Kidney glomerular epithelial cell (primary cell): ENCODE measurements at places on chromosomes 1 and 21.
A peak's percentile ranks its signal among the peaks of the same experiment; 100 is the strongest.

- DNase-seq = no peak
These were observed 51.6 kb downstream of the NEGR1 start for GRCh38 chr1:72230746-72231145.

DNA sequence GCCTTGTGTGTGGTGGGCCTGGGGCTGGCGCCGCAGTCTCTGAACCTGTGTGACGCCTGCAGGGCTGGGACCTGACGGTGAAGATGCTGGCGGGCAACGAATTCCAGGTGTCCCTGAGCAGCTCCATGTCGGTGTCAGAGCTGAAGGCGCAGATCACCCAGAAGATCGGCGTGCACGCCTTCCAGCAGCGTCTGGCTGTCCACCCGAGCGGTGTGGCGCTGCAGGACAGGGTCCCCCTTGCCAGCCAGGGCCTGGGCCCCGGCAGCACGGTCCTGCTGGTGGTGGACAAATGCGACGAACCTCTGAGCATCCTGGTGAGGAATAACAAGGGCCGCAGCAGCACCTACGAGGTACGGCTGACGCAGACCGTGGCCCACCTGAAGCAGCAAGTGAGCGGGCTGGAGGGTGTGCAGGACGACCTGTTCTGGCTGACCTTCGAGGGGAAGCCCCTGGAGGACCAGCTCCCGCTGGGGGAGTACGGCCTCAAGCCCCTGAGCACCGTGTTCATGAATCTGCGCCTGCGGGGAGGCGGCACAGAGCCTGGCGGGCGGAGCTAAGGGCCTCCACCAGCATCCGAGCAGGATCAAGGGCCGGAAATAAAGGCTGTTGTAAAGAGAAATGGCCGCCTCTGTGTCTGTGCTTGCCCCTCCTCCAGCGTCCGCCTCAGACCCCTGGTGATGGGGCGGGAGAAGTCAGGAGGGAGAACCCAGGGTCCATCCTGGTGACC, 788 bp downstream of the ISG15 start:
- DNase-seq = no peak

GRCh38 chr21:29125191-29125590, 5.3 kb upstream of the MAP3K7CL start:
- DNase-seq = no peak

DNA sequence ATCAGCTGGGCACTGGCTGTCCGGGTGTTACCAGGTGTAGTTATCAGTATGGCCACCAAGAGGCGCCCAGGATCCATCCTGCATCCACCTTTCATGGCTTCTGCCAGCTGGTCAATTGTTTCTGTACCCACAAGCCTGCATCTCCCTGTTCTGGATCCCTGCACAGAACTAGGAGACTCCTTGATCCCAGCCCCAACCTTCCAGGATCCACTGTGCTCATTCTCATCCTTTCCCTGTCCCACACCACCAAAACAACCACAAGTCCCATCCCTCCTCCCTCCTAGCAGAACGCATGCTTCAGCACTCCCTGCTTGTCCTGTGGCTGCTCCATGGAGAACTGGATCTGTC, 27.2 kb upstream of the FOXE3 start:
- DNase-seq = peak; percentile 66

- DNase-seq = no peak
These were observed 74.6 kb upstream of the GADD45A start for GRCh38 chr1:67610450-67610849.

- no peak for DNase-seq
These were observed 23.2 kb upstream of the EFCAB14 start for GRCh38 chr1:46742069-46742468.

- no peak for DNase-seq
These were observed 359.3 kb upstream of the RUNX1 start for GRCh38 chr21:35408401-35408800.

DNA sequence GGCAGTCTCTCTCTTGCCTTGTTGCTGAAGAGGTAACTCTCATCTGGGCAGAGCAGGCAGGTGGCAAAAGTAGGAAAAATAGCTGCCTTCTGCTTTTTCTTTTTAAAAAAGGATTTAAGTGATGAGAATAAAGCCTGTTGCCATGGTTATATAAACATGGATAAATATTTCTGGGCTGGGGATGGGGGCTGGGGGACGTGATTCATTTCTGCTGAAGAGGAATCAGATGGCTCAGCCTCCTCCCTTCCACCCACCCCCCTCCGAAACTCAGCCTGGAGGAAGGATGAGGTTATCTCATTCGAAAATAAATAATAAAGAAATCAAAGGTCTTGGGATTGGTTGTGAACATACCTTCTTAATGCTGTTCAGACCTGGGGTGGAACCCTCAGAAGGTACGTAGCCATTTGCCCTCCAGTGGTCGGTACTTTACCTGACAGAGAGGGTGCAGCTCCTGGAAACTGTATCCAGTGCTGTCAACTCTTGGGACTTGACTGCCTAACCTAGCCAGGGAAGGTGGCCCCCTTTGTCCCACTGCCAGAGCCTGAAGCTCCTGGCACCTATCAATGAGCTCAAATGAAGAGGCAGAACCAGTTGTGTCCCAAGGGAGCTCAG, 3.8 kb upstream of the INKA2 start:
- DNase-seq = no peak

DNA sequence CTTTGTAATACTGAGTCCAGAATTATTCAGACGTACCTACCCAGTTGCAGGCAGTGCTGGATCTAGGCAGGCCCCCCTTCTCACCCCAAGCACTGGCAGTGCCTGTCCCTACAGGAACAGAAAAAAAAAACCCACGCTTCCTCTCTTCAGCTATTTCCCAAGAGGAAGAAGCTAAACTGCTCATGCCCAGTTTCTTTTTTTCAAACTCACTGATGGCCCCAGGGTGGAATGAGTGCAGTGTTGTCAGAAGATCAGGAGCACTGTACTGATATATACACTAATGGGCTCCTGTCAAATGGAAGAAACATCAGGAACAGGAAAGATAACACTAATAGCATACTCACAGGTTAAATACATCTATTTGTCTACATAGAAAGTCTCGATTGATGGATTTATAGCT, 28.2 kb upstream of the DOCK7 start:
- DNase-seq = no peak

DNA sequence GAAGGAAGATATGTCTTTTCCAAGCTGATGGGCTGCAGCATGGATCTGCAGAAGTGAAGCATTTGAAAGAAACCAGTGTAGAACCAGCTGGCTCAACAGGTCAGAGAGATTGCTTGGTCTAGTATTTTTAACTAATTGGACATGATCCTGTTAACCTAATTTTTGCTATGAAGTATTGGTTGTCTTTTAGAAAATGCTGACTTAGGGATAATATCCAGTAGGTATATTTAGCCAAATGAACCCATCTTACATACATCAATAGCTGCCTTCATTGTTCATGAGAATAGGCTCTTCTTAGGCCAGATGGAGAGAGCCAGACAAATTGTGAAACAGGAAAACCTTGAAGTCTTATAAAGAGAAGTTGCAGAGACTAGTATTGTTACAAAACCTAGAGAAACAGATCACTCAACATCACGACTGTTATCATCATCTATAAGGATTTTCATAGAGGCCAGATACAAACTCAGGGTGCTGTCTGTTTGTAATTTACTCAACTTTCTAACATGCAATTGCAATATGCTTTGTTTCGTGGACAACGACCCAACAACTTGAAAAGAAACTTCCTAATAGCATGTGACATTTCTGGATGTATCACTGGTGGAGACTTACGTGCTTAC, 148.2 kb downstream of the DISC1 start:
- DNase-seq = no peak

DNA sequence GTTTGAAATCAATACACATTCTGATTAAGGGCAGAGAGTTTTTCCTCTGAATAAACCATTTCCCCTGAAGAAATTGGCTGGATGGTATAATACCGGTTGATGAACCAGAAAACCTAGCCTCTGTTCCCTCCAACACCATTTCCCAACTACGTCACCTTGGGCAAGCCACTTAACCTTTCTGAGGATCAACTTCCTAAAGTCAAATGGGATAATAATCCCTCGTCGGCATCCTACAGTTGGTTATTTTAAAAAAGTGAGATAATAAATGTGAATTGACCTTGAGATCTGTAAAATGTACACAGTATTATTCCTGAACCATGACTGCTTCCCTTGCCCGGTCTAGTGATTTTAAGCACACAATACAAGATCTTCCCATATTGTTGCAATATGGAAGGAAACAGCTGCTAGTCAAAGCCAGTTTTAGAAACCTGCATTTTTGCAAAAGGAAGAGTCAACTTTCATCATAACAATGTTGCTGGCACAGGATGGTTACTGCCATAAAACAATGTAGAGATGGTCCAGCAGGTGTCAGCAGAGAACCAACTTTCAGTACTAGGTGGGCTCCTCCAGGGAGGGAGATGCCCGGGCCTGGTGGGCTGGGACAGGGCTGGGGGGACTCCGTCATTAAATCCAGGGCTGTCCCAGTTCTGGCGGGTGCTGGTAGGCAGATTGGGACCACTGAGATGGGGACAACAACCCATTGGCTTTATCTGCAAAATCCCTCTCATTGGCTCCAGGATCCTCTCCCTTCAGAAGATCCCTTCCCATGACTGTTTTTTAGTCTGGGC, 5.2 kb upstream of the HLX start:
- peak; percentile 25 for DNase-seq

- DNase-seq = no peak
These were observed 25.0 kb downstream of the CAPN2 start for GRCh38 chr1:223737342-223737741.

DNA sequence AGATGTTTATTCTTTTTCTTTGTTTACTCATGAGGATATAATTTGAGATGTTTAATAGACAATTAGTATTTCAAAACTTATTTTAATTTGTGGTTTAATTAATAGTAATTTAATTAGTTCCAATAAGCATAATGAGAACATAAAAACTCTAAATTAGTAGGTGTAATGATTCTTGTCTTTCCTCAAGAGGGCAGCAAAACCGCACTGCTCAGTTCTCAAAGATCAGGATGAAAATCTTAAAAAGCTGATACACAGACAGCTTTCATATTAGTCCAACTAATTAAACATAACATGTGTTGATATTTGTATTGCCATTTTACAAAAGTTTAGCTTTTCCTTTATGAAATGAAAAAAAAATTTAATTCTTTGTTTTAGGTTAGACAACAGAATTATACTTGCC, 106.7 kb upstream of the C21orf91 start:
- peak; percentile 12 for DNase-seq

- DNase-seq = no peak
These were observed 52.5 kb downstream of the ERI3 start for GRCh38 chr1:44302541-44302940.

DNA sequence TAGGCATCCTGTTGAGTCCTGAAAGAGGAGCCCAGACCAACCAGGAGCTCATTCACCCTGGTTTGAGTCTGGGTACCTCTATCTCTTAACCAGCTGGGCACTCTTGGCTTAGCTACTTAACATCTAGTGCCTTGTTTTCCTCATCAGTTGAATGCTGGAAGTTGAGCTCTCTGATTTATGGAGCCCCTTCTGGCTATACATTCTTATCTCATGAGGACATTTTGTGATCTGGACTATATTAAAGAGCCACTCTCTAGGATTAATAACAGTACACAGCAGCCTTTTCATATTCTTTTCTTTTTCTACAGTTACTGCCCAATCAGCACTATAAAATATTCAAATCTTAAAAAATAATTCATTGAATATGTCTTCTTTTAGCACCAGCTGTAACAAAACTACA, 296.9 kb upstream of the RUNX1 start:
- no peak for DNase-seq

- no peak for DNase-seq
These were observed 28.4 kb downstream of the STX6 start for GRCh38 chr1:180994262-180994661.

DNA sequence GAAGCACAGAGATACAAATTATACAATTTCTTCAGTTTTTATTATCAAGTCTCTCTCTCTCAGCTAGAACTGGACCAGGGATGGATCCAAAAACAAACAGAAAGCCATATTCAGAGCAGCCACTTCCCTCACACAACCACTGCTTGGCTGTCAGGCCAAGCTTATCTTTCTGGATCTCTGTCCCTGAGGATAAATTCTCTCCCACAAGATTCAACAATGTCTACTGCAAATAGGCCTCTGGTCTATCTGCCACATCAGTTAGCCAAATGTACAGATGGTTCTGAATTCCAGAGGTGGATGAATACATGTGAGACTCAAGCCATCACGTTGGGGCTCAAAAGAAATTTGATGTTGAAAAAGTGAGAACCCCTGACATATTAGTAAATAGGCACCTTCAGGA, 350.9 kb downstream of the LTN1 start:
- DNase-seq = no peak

DNA sequence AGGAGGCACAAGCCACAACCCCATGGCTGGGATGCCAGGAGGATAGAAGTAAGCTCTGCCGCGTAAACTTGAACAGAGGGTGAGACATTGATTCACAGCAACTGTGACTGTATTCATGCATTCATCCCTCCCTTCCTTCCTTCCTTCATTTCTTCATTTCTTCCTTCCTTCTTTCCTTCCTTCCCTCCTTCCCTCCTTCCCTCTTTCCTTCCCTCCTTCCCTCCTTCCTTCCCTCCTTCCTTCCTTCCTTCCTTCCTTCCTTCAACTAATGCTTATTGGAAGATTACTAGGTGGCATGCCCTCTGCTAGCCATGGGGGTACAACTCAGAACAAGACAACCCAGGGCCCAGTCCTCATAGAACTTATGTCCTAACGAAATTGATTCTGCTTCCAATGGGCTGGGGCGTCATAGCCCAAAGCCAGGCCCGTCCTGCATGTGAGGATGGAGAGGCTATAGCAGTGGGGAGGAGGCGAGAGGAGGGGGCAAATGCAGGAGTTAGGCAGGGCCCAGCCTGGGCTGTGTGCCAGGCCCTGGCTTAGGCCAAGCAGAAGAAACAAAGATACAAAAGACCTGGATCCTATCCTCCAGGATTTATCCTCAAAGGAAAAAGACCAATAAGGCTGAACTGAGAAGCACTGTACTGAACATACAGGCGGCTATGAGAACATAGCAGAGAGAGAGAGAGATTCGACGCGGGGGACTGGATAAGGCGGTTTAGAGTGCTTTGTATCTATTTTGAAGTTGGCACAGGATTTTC, 24.4 kb upstream of the PAXBP1 start:
- DNase-seq = no peak

DNA sequence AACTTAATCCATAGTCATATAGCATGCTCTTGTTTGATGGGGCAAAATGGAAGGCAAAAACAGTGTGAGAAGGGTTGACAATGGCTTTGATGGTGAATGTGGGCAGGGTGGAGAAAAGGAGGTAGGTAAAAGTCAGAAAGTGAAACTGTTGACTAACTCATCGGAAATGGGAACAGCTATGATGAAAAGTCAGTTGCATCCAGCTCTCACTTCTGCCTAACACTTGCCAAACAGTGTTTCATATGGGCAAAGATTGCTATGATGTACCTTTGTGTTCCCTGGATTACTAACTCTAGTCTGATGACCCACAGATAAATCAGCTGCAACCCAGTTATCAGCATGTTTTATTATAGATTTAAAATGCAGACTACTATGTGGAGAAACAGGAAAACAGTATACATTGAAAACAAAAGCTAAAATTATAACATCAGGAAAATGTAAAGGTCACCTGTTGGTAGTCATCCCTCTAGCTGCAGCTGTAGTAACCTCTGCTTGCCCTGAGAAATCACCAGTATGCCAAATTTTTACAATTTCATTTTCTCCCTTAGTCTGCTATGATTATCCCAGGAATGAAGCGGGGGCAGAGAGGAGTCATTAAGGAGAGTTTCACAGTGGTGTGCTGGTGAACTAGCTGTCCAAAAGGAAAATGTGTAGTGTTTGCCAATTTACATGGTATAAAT, 11.7 kb downstream of the TNFSF18 start:
- no peak for DNase-seq

GRCh38 chr1:220895412-220895946, 16.2 kb downstream of the HLX start:
- DNase-seq = no peak
